Muscle of leg (tissue), 16 donors: ENCODE measurements at places on chromosomes 16 and 17. TPM values are rescaled to one million over a fixed set of nuclear protein-coding genes. Genes with fewer than 3 reads are reported as not detected.

DNA sequence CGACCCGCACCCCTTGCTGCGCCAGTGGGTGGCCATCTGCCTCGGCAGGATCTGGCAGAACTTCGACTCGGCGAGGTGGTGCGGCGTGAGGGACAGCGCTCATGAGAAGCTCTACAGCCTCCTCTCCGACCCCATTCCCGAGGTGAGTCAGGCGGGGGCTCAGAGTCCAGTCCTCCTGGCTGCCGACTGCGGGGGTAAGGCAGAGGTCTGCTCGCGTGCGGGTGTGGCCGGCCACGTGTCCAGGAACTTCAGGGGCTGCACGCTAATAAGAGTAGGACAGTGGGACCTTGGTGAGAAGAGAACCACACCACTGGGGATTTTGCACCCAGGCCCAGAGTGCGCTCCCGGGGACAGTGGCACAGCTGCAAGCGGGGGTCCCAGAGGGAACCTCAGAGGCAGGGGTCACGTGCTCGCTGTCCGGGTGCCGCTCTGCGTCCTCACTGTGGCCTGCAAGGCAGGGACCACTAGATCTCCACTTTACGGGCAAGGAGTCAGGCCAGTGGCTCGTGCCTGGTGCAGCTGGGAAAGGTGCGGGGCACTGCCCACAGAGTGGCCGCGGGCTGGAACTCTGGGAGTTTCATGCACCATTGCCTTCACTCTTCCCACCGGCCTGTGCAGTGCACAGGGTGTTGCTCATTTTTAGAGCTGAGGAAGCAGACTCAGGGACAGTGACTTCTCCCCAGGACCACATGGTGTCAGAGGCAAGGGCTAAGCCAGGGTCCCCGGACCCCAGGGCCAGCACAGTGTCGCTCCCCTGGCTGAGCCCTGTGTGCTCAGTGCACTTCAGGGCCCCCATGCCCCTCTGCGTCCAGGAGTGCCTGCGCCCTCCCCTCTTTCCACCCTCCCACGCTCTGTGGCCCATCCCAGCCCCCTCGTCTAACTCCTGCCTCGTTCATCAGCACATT is 107.6 kb upstream of the CHMP6 start:
- DNase-seq: no peak

DNA sequence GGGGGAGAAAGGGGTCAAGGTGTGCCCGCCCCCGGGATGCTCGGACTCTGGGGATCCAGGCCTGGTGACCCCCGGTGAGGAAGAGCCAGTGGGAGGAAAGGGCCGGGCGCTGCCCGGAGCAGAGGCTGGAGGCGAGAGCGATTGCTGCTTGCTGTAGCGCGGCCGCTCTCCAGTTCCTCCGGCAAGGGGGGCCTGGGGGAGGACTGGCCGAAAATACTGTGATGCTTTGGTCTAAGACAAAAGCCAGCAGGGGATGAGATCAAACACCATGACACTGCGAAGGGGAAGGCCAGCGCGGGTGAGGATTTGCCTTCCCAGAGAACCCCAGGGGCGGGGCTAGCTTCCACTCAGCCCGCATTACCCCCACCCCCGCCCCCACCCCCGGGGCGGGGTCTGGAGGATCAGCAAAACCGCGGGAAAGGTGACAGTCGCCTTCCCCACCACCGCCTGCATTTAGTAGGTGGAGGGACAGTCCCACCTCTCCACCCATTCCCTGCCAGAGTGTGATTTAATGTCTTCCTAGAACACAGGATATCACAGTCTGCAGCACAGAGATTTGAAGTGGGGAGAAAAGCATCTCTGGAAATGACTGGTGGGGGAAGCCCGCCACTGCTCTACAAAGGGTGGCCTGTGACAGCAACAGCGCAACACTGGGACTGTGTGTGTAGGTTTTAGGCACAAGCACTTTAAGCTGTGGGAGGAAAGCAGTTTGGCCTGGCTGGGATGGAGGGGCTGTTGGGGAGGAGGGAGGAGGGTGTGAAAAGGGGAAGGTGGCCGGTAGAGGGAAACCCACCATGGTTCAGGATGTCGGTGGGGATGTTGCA is 25.7 kb downstream of the MRC2 start:
- DNase-seq: peak; percentile 86

DNA sequence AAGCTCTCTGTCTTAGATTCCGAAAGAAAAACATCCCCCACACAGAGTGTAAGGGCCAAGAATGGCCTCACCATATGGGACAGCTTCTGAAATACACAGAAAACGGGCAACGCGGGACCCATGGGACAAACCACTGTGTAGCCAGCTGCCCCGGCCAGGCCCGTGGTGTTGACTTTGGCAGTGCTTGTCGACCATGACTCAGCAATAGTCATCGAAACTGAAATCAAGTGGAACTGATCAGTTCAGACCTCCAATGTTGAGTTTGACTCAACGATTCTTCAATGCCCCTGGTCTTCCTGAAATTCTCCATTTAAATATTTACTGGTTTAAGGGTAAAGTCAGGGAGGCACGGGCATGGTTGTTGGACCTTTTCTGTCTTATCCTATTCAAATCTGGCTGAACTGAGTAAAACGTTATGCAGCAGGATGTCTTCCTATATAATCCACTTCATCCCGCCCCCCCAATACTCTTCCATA is 27.5 kb downstream of the ZFHX3 start:
- peak; percentile 58 for DNase-seq

GRCh38 chr16:54817940-54818574 is 112.6 kb upstream of the IRX5 start:
- DNase-seq: no peak

DNA sequence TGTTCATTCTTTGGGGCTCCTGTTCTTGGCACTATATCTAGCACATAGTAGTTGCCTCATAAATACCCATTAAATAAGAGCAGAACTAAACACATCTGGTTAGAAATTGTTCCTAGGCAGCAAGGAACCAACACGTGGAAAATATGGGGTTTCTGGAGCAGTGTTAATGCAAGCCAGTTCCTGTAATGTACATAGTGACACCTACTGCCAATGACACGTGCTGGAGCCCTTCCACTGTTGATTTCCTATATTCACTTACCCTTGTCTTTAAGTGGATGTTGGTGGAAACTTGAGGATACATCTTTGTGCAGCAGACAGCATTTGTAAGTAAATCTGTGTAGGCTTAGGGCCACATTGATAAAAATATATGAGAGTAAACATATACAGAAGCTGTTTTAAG is 1.6 kb upstream of the IRF8 start:
- peak; percentile 52 for DNase-seq

DNA sequence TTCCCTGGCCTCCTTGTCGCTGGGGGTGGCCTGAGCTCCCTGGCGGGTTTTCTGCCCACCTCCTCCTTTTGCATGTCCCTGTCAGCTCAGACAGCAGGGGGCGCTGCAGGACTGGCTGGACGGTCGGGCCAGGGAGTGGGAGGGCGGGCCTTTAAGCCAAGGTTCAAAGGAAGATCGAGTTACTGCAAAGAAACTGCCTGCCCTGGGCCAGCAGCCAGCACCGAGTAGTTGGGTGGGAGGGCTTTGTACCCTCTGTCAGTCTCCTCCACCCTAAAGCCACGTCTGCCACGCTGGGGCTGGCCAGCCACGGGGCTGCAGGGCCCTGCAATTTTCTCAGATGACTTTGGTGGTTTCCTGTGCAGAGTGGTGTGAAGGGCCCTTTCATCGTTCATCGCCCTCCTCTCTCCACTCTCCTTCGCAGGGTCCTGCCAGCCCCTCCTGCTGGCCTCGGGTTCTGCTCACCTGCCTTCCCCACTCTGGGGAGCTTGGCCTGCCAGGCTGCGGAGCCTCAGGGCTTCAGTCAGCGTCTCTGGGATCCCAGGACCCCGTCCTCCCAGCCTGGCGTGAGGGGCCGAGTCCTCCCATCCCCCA is 12.3 kb downstream of the GPR142 start:
- DNase-seq: peak; percentile 92

DNA sequence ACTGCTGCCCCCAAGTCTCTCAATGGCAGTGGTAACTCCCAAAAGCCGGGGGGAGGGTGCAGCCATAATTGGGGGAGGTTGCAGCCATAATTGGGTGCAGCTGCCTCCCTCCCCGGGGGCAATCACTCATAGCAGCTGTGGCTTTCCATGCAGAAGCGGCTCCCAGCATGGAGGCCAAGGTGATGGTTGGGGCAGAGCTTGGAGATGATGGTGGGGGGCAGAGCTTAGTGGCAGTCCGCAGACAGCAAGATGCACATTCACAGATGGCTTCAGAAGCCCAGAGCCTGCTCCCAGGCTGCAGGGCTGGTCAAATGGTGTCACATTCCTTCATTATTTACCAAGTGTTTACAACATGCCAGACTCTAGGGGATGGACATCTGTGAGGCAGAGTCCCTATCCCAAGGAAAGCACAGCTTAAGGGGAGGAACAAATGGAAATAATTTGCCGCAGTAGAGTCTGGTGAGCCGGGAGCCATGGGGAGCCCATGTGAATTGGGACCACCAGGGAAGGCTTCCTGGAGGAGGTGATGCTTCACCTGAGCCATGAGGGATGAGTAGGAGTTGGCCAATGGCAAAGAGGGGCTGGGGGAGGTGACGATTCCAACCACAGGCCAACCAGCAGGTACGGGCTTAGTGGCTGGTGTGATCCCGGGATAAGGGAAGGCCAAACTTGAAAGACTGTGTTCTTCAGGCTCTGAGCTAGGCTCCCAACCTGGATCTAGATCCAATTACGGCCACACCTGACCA is 8.1 kb downstream of the DOC2B start:
- peak; percentile 51 for DNase-seq

Gene EVI2A
- 1.3 TPM for polyA plus RNA-seq
